NCI-H1694 treated with DMSO at 0.1 percent for 48 hours (cell line): ENCODE measurements at places on chromosomes 2 and 18.

DNA sequence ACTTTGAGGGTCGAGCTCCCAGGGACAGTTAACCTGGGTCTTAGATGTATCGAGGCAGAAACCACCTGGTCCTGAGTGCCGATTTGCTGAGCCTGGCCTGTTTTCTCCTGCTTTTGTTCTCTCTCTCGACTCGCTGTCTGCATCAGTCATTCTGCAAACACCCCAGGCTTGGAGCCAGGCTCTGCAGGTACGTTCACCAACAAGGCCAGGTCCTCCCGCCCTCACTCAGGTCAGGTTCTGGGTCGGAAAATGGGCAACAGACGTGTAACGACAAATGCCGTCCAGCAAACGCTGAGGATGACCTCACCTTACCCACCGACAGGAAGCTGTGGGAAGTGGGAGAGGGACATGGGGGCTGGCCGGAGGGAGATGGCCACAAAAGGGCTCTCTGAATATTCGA, 57.7 kb upstream of the PXDN start:
- no peak for DNase-seq

DNA sequence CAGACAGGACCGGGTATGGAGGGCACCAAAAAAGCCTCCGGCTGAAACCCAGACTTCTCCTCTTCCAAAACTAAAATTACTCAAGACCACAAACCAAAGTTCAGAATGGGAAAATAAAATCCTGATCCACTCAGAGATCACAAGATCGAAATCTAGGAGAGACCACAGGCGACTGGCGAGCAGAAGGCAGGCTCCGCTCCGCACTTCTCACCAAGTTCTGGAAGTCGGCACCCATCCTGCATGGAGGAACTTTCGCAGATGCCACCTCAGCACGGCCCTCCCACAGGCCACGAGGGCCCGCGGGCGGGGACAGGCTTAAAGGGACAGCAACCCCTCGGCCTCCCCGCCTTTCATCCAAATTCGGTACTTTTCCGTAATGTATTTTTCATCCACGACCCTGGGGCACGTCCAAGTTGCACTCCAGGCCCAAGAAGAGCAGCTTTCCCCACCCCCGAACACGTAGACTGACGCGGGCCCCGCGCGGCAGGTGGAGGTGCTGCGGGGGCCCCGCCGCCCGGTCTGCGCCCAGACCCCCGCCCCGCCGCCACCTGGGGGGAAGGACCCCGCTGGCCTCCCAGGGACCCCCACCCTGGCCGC, 43.7 kb downstream of the HDLBP start:
- no peak for DNase-seq

GRCh38 chr18:49319590-49319989, 140.9 kb downstream of the DYM start:
- no peak for DNase-seq

DNA sequence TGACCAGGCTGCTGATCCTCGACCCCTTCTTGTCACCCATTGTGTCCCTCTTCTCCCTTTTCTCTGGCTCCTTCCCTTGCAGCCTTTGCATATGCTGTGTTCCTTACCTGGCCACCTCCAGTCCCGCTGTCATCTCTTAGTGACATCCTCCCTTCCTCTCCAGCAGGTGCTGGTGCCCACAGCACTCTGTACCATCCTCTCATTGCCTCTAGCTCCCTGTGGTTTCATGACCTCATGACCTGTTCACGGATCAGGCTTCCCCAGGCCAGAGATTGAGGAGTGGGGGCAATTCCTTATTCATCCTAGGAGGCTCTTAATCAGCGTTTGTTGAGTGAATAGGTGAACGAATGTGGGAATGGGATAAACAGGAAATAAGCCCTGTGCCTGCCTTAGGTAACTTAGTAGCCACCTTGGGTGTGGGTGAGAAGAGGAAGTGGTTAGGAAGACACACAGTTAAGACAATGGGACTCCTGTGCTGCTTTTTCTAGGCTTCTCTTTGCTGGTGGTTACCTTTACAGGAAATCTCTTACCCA, 35.5 kb downstream of the ITGA6 start:
- no peak for DNase-seq

GRCh38 chr18:50397023-50397422, 22.2 kb downstream of the SKA1 start:
- no peak for DNase-seq

DNA sequence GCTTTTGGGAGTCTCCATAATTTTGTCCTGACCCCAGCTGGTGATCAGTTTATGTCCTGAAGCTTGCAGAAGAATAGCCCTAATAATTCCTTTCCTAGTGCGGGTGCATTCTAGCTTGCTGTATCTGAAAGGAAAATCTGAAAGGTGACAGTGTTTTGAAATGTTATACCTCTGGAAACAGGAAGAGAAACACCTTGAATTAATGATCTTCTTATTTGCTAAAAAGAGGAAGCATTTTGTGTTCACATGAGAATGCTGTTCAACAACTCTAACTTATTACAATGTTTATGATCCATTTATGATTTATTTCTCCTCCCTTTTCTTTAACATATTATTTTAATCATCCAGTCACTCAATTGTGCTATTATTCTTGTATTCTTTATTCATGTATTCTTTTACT, 66.9 kb upstream of the CAVIN2 start:
- DNase-seq, result no peak

DNA sequence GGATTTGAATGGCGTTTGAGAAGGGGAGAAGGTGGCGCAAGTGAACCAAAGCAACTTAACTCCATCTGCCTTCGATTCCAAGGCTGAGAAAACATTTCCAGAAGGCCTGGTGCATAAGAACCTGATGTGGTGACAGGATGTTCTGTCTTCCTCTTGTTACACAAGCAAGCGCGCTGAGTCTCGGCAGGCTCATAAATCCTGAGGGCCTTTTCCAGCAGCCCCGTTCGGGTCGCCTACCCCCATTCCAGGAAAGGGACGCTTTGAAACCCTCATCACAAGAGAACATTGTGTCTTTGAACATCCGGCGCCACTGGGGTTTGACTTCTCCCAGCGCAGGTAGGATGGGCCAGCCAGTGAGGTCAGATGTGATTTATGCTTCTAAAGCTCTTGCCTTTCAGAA, 403.5 kb downstream of the SETBP1 start:
- no peak for DNase-seq

DNA sequence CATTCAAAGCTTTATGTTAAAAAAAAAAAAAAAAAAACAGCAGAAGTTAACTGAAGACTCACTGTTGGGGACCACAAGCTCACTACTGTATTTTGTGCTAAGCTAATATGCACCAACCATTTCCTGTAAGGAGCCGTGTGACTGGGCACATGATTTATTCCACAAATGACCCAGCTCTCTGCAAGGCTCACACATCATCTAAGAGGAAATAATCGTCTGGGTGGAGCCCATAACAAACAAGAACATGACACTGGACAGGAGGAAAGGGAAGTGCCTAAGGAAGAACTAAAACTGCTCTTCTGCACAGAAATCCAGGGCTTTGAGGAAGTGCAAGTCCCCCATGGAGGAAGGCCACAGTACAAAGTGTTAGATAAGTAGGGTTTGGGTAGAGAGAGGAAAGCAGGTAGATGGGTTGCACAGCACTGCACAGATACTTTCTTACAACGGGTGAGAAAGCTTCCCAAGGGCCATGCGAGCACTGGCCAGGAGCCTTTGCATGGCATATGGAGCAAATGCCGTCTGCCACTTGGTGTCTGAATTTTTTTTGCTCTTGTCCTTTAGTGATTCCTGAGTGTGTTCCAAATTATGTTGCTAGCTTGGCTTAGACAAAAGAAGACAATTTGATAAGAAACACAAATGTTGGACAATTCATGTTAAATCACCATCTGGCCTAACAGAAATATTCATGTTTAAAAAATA, 24.4 kb downstream of the NFE2L2 start:
- no peak for DNase-seq
